ENCODE measurements at places on chromosomes 3 and 15.

DNA sequence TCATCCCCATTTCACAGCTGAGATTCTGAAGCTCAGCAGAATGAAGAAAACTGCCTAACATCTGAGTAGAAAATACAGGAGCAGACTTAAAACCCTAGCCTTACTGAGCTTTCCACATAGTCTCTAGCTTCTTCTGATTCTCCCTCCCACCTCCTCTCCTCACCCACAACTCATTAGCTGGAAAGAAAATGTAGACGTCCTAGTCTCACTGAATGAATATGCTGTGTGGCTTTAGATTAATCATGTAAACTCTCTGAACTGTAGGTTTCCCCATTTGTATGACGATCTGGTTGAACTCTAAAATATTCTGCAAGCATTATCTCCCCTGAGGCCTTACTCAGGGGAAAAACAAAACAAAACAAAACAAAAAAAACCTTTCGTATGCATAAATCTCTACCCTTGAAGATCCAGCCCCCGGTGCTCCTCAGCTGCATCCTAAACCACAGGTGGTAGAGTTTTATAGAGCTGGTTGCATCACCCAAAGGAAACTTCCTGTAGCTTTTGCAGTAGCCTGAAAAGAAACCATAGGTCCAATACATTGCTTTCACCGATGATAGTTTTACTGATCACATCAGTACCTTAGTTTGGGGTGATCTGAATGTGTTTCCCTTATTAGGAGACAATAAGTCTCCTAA, 40.6 kb downstream of the FOXB1 start:
- DNase-seq = no peak

GRCh38 chr15:72306211-72306785, 13.7 kb downstream of the CELF6 start:
- no peak for DNase-seq

DNA sequence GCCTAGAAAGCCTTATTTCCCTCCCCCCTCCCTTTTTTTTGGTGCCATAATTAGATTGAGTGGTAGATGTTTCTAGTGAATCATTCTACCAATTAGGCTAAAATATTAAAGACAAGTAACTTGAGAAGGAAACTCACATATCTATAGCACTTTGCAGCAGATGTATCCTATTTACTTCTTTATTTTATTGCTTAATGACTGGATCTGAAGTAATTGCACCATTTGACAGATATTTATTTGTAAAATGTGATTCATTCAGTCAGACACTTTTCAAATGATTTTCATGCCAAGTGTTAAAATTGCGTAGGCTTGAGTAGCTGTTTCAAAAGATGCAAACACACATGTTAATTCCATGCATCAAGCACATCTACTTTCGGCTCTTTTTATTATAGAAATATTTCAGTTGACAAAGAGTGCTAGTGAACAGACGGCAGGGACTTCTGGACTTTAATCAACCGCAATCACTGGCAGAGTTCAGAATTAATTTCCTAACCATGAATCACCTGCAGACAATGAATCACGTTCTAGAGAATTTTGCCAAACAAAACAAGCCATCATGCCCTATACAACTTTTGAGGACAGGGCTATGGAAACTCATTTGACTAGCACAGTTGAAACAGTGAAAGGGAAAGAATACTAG, 636.8 kb downstream of the MECOM start:
- no peak for DNase-seq

DNA sequence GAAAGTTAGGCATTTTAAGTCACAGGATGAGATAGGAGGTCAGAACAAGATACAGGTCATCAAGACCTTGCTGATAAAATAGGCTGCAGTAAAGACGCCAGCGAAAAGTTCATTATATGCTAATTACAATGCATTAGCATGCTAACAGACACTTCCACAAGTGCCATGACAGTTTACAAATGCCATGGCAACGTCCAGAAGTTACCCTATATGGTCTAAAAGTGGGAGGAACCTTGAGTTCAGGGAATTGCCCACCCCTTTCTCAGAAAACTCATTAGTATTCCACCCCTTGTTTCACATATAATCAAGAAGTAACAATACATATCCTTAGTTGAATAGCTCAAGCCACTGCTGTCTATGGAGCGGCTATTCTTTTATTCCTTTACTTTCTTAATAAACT, 92.7 kb upstream of the PLXND1 start:
- no peak for DNase-seq

DNA sequence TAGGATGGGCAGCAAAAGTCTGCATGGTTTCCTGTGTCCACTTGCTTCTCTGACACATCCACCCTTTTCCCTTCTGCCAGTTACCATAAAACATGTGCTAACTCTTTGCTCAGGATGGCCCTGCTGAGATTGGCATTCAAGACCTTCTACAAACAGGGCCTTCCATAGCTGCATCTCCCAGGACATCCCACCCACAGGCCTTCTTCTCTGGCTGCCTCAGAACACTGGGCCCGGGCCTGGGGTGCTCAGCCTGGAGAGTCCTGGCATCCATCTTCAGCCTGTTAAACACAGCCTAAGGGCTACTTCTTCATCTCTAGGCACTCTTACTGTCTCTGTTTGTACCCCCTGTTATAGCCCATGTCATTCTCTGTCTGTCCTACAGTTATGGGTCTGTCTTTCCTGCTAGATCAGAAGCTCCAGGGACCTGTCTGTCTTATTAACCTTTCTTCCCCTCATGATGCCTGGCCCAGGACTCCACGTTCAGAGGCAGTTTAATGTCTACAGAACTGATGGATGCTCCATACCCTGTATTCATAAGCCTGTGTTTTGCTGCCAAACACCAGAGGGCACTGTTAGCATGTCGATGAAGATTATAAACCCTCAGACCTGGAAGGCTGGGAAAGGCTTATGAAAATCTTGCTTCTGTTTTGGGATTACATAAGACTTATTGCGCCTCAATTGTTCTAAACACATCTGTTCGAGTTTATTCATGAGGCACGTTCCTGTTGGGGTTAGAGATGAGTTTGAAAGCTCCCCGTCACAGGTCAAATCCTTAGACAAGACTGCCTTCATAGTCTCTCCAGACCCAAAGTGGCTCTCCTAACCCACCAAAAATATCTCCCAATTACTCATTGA, 16.5 kb downstream of the SEMA3G start:
- DNase-seq = peak; percentile 72

DNA sequence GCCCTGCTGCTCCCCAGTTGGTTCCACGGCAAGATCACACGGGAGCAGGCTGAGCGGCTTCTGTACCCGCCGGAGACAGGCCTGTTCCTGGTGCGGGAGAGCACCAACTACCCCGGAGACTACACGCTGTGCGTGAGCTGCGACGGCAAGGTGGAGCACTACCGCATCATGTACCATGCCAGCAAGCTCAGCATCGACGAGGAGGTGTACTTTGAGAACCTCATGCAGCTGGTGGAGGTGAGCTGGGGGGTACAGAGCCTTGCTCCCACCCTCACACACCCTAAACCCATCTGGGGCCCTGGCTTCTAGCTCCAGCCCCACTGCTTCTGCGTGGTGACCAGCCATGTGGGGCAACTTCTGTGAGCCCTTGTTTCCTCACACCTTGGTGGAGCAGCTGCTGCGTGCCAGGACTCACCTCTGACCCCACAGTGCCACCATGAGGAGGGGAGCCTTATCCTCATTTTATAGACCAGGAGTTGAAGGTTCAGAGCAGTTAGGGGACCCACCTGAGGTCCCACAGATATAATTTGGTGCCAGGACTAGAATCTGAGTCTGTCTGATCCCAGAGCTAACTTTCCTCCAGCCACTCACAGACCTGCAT, 13.3 kb upstream of the LMAN1L start:
- no peak for DNase-seq

- DNase-seq = no peak
These were observed 1271.0 kb downstream of the NSUN3 start for GRCh38 chr3:95333826-95334225.

DNA sequence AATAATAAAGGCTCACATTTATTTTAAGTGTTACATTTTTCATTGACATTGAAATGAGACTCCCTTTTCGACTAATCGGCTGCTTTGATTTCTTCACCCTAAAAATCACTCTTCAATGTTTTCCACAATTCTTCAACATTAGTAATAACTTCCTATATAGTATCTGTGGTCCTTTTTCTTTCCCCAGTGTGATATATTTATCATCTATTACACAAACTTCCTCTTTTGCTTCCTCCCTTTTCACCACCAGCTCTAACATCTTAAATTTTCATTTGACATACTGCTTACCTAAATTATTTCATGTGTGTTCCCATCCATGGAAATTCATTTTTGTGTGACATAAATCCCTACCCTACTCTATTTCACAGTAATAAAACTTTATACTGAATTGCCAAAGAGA, 244.4 kb downstream of the TIGIT start:
- DNase-seq = no peak

DNA sequence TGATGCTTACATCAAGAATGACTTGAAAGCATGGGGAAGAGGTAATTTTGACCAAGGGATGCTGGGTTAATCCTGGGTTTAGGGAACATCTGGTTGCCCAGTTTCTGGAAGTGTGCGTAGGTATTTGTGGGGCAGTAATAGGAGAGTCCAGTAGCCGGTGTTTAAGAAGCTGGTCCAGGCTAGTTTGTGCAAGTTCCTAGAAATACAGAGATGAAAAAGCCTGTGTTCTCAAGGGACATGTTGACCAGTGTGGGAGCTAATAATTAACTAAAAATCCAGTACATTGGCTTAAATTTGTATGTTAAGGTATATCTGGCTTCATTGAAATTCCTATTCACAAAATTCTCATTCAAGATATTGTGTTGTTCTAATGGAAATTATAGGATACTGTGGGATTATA, 51.2 kb downstream of the UBE2E2 start:
- DNase-seq = no peak

DNA sequence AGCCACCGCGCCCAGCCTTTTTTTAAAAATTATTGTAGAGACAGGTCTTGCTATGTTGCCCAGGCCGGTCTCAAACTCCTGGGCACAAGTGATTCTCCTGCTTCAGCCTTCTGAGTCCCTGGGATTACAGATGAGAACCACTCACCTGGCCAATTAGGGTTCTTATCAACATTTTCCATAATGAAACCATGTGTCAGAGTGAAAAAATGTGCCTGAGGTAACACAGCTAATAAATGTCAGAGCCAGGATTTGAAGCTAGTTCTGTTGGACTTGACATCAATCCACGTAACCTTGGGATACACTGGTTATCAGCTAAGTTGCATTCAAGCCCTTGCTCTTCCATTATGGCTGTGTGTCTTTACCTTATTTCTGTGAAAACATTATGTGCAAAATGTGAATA, 29.1 kb downstream of the CHST14 start:
- no peak for DNase-seq

- no peak for DNase-seq
These were observed 302.3 kb upstream of the ICE2 start for GRCh38 chr15:60781211-60781713.

GRCh38 chr3:113174801-113175485, 36.4 kb upstream of the BOC start:
- DNase-seq = no peak

DNA sequence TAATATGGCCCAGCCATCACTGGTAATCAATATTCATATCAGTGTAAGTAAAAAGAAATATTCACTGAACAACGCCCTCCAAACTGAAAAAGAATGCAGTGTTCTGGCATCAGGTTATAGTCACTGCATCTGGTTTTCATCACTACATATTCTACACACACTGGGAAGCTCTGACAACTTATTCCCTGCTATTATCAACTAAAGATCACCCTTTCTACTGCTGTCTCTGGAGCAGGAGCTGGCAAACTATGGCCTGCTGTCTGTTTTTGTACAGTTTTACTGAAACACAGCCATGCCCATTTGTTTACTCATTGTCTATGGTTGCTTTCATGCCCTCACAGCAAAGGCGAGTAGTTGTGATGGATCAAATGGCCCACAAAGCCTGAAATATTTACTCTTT, 35.3 kb downstream of the TUBGCP4 start:
- no peak for DNase-seq

GRCh38 chr15:78259232-78259631, 5.1 kb upstream of the DNAJA4 start:
- no peak for DNase-seq

DNA sequence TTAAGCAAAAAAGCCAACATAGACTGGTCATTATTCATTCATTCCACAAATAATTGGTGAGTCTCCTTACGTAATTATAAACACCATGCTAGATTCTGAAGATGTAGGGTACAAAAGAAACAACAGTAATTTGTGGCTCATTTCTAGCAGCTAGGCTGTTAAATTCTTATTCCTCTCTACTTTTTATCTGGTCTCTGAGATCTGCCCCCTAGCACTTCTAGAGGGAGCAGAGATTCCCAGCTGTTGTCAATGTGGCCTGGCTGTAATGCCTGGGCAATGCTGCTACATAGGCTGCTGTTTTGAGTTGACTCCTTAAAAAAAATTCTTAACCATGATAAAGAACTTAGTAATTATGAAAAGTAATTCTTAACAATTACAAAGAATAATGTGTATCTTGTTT, 434.9 kb upstream of the THRB start:
- DNase-seq = no peak

DNA sequence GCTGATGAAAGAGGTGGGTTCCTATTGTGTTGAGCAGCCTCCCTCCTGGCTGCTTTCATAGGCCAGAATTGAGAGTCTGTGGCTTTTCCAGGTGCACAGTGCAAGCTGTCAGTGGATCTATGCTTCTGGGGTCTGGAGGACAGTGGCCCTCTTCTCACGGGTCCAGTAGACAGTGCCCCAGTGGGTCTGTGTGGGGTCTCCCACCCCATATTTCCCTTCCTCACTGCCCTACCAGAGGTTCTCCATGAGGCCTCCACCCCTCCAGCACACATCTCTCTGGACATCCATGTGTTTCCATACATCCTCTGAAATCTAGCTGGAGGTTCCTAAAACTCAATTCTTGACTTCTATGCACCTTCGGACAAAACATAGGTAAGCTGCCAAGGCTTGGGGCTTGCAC, 201.2 kb downstream of the FAM43A start:
- no peak for DNase-seq

- DNase-seq = no peak
These were observed 26.5 kb downstream of the FRMD4B start for GRCh38 chr3:69359339-69359893.

GRCh38 chr15:31482122-31482922, 155.7 kb downstream of the KLF13 start:
- DNase-seq = no peak

- DNase-seq = no peak
These were observed 14.1 kb downstream of the KLF15 start for GRCh38 chr3:126342991-126343648.
